ENCODE measurements at places on chromosomes 5 and 9.

DNA sequence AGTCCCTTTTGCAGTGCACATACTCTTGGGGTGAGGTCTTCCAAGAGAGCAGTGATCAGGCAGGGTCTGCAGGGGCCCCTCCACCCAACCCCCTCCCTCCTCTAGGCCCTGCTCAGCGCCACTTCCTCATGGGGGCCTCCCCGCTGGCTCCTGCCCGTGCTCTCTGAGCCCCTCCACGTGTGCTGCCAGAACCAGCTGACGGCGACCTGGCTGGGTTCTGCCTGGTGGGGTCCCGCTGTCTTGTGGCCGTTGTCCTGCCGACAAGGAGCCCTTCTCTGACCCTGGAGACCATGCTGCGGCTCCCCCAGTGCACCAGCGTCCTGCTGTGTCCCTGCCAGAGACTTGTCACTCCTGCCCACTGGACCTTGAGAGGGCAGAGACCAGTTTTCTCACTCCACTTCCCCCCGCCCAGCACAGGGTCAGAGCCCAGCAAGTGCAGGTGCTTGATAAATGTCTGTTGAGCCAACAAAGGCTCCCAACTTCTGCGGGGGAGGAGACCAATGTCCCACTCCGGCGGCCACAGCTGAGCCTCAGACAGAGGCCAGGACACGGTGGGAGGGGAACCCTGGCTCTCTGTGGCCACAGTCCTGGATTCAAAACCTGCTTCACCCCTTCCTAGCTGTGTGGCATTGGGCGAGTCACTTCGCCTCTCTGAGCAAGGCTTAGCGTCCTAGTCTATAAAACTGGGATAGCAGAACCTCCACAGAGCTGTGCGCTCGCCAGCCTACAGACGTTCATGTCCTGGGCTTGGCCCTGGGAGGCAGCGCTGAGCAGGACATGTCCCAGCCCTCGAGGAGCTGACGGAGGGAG lies 24.8 kb downstream of the SARDH start:
- DNase-seq: no peak

DNA sequence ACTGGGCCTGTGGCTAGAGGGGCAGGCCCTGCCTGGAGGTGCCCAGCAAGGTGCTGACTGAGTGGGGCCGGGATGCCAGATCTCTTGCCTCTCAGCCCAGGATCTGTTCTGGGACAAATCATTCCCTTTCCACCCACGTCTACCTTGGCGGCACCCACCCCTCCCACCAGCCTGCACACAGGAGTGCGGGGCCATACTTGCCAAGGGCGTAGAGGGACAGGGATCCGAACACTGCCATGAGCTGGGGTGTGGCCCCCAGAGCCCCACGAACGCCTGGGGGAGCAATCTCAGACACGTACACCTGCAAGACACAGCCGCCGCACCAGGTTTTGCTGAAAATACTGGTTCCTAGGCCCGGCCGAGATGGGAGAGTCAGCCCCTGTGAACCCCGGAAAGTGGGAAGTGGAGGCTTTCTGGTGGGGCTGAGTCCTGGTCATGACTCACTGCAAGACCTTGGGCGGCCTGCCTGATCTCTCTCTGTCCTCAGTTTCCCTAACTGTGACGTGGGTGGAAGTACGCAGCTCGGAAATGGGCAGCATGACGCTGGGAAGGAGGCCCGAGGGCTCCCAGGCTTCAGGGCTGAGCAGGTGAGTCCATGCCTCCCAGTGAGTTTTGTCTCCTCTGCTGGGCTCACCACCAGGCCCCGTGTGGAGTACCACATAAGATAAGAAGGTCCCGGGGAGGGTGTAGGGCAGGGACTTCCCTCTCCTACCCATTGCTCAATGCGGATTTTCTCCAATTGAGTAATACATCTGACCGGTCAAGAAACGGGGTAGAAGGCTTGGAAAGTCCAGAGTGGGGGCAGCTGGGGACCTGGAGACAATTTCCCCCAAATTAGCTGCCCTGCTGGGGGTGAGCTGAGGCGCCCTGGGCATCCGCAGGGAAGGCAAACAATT lies 2.6 kb downstream of the SLC2A6 start:
- DNase-seq: no peak

GRCh38 chr9:137918331-137919094 lies 40.9 kb downstream of the CACNA1B start:
- no peak for DNase-seq

GRCh38 chr5:78974011-78974410 lies 11.1 kb downstream of the ARSB start:
- DNase-seq: no peak

- DNase-seq: no peak
Observed at GRCh38 chr9:125146247-125146646, 2.9 kb upstream of the SCAI start.

GRCh38 chr9:132077881-132078698 lies 1.6 kb downstream of the MED27 start:
- DNase-seq: no peak

- no peak for DNase-seq
Observed at GRCh38 chr5:99398976-99399375, 470.2 kb upstream of the CHD1 start.

DNA sequence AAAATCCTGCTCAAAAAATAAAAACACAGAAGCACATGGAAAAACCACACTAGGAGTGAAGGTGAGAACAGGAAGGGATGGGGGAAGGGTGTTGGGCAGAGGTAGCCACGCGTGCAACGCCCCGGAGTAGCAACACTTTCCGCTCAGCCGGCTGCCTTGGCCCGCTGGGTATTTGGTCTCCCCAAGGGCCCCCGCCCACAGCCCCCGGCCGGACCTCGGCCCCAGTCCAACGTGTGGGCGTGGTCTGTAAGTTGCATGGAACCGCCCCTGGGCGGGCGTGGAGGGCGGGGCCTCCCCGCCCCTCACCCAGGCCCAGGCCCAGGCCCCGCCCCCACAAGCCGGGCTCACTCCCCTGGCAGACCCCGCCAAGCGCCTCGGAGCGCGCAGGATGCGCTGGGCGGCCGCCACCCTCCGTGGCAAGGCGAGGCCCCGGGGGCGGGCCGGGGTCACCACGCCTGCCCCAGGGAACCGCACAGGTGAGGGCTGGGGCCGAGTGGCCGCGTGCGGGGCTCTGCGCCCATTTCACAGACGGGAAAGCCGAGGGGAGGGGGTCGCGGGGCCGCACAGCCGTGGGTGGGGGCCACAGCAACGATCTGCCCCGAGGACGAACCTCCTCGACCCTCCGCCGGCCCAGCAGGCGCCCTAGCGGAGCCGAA lies at the start of gene SUSD3:
TSS of gene SUSD3 (plus strand) at position 347 of the 656 bp plus-strand sequence. CDS start at position 389, 42 bp downstream.
- no peak for DNase-seq

DNA sequence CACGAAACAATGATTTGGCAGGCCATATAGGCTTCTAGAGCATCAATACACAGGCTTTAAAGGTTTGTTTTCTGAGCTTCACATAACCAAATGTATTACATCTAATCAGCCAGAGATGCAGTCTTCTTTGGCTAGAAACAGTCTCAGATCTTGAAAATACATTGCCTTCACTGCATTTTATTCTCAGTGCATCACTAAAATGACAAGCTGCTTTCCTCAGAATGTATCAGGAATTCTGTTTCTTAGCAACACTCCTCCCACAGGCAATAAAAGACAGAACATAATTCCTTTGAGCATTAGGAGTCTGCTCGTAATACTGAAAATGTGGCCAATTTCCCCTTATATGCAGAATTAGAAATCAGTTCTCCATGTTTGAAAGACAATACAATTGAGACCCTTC lies 36.9 kb downstream of the FEM1C start:
- no peak for DNase-seq

DNA sequence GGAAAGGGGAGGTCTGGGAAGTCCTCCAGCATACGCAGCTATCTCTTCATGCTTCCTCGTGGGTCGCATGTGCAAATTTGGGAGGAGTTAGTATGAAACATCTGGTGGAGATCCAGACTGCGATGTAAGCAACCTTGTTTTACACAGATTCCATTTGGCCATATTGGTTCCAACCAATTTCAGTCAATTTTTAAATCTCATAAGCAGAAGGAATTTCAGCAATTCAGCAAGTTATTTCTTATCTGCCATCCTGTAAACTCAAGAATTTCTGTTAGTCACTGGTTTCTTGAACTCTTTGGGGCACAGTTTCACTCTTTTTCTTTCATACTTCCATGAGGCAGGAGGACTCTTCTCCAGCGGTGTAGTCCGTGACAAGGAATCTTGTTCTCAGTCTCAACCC lies 130.4 kb upstream of the CLINT1 start:
- no peak for DNase-seq

DNA sequence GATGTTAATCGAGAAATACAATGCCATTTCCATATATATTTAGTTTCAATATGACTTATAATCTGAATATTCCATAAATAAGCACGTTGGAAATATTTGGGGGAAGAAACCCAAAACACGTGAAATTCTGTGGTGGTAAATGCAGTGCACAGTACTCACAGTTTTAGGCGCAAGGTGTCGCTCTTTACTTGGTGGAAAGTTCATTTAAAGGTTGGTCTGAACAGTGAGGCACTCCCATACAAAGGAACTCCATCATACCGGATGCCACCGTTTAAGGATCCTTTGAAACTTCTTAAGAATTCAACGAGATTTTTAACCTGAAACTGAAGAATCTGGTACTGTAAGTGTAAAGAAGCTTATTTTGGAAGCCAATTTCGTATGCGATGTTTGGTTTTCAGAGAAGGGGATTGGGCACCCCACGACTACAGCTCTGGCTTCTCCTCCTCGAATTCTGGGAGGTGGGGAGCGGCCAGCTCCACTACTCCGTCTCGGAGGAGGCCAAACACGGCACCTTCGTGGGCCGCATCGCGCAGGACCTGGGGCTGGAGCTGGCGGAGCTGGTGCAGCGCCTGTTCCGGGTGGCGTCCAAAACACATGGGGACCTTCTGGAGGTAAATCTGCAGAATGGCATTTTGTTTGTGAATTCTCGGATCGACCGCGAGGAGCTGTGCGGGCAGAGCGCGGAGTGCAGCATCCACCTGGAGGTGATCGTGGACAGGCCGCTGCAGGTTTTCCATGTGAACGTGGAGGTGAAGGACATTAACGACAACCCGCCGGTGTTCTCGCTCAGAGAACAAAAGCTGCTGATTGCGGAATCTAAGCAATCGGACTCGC lies at the start of gene PCDHA11:
TSS of gene PCDHA11 (plus strand) at position 237 of the 834 bp plus-strand sequence. CDS start at position 384, 147 bp downstream.
- DNase-seq: no peak

DNA sequence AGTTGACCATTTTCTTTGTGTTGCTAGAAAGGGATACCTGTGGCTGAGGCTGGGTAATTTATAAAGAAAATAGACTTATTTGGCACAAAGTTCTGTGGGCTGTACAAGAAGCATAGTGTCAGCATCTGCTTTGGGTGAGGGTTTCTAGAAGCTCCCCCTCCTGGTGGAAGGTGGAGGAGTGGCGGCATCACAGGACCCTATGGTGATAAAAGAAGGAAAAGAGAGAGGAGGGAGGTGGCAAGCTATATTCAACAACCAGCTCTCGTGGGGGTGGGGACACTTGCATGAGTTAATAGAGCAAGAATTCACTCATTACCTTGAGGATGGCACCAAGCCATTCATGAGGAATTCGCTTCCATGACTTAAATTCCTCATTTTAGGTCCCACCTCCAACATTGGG lies 2041.4 kb upstream of the CDH9 start:
- DNase-seq: no peak
